Type B pancreatic cell (in vitro differentiated cells): ENCODE measurements at places on chromosomes 1 and 21.

GRCh38 chr1:4485878-4486277 lies 168.5 kb upstream of the AJAP1 start:
- DNase-seq = no peak

DNA sequence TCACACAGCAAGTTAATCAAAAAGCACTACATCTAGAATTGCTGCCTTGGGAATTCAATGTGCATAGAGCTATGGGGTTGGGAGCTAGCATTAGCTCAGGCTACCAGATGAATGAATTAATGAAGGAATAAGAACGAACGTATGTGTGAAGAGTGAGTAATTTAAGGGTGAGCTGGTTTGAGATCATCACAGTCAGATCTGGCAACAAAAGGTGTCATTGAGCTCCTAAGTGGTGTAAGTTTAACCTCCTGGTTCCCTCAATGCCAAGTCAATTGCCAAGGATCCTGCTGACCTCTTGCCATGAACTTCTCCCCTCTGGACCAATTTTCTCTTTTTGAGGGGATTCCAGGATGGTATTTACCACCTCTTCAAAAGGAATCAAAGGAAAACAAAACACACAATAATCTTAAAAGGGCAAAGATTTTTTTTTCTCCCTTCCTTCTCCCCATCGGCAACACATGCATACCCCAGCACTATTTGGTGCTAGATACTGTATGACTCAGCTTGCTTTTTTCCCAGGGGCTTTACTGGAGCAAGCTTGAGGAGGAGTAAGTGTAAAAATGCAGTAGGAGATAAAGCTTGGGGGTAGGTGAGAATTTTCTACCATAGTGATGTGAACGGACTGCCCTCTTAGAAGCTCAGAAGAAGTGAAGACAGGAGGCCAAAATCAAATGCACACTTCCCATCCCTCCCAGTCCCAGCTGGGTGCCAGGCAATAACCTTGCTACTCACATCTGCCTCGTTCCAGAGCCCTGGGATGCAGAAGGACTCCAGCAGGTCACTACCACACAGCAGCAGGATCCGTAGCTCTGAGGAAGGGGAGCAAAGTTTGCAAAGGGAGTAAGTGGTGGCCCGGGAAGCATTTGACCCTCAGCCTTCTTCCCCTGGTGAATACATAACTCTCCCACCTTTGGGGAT lies 92.0 kb downstream of the LAMC2 start:
- no peak for DNase-seq

- DNase-seq = no peak
These were observed 35.6 kb upstream of the LAPTM5 start for GRCh38 chr1:30793209-30793608.

DNA sequence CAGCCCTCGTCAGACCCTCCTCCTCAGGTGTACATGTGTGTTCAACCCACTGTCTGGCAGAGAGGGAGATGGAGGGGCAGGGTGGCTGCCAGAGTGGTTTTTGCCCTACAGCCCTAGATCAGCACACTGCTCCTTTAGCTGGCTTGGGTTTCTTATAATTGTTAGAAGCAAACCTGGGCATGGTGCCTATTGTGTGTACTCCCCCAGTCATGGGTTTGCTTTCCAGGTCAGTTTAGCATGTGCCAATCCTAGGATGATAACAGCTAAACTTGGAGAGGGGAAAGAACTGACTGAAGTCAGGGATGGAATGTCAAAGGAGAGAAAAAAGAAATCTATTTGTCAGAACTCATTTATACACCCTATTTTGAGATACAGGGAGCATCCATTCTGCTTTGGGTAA lies 63.3 kb downstream of the UCK2 start:
- no peak for DNase-seq

DNA sequence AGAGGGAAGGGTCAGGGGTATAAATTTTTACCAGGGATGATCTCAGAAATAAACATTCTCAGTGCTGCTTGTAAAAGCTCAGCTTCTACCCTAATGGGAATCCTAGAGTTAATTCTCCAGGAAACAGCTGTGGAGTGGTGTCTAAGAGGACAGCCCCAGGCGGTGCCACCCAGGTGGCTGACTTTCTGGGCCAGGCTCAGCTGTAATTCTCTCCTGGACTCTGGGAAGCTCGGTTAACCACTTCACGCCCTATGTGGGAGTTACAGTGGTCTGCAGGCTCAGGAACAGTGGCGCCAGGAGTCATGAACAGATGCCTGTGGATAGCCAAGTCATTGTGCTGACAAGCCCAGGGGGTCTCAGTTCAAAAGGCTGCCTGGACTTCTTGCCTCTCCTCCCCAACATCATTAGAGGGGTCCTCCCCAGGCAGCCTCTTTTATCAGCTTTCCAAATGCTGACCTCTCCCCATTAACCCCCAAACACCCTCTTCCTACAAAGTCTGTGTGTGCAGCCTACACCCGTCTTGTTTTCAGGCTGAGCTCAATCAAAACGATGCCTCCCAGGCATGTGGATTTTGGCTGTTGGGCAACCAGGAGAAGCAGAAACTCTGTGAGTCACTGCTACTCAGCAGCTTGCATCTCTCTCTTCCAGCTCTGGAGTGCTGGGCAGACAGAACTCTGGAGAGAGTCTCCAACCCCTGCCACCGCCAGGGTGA lies 1.2 kb downstream of the HHIPL2 start:
- DNase-seq = no peak

- peak; percentile 64 for DNase-seq
These were observed 7.1 kb downstream of the TCP10L start for GRCh38 chr21:32578107-32578691.

DNA sequence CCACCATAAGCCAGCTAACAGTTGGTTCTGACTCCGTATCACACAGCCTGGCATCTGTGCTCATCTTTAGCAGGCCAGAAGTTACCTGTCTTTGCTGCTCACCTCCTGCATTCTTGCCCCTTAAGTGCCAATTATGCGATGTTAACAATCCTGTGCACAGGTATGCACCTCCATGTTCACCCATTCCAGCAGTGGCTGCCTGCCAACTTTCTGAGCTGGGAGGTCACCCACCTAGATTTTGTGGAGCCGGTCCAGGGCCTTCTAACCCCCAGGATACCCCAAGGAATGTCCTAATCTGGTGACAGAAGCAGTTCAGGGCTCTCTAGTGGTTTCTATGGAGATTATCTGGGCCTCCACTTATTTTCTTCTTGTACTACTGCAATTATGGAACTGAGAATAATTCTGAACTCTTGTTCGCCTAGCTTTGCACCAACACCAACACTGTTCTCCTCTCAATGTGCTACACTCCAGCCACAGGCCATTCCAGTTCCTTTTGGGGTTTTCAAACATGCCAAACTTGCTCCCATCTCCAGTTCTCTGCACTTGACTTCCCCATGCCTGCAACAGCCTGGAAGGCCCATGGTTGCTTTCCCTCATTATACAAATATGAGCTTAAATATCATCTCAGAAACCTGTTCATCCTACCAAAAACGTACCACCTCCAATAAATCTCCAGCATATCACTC lies 9.0 kb downstream of the BCAR3 start:
- no peak for DNase-seq

DNA sequence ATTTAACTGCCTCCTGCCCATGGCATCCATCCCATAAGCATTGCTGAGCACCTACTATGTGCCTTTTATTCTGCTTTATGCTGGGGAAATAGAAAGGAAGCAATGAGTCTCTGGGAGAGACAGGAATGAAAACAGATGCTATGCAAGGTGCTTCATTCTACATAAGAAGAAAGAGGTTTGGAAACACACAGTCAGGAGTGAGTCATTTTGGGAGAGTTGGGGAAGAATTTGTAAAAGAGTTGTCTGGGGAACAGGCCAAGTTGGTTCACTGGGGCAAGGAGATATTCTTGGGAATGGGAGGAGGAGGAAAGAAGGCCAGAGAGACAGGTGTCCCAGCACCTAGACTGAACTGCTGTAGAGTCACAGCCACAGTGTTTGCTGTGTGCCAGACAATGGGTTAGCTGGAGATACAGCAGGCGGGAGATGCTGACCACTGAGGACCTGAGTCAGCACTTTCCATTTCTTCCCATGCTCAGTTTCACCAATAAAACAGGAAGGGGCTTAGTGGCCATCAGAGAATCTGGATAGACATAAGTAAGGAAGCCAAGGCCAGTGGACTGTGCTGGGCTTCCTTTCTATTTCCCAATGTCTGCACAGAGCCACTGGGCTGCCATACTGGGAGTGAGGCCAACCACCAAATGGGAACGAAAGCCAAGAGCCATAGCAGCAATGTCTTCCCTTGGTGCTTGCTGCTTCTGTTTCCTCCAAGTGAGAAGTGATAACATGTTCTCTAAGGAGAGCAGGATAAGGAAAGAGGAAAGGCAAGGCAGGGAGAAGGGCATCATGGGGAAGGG lies 187.7 kb upstream of the USP24 start:
- DNase-seq = no peak

DNA sequence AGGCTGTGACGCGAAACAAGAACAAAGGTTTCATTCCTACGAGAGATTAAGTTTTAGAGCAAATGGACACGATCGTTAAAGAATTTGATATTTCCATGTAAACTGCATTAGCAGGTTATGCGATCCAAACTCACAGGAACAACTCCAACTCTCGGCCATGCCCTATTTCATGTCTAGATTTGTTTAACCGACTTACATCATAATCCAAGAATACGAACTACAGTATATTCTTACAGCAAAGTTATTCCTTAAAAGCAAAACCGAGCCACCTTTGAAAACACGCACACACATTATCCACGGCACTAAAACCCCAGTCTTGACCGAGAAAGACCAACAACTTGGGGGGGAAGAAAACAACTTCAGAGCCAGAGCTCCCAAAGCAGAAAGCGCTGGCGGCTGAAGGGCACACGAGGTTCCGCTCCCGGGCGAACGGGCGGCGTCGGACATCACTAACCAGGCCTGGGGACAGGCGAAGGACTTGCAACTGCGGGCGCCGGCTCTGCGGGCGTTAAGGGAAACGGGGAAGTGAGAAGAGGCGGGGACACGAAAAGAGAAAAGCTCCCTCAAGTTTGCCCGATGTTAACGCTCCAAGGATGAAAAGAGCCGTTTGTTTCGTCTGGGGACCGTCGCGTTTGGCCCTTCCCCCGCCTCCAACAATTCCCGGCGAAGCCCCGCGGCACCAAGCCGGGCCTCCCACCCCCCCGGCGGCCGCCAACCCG lies 690 bp downstream of the B3GALNT2 start:
- no peak for DNase-seq

GRCh38 chr1:216535059-216535458 lies 111.8 kb upstream of the USH2A start:
- DNase-seq = no peak

- no peak for DNase-seq
These were observed 96.3 kb upstream of the SLC44A3 start for GRCh38 chr1:94723894-94724293.

DNA sequence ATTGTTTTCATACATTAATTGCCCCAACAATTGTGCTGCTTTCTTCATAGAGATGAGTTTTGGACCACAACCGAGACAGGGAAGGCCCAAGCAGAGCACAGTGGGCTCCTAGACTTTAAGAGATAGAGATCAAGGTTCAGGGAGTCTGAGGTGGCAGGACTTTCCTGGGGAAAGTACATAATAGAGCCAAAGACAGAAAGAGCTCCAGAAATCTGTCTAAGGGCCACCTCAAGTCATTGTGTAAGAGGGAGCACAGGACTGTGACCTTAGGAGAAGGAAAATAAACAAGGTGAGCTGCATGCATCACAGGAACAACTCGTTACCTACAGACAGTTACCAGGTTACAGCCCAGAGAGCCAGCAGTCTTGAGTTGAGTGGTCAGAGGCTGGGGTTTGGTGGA lies 41.3 kb upstream of the CR2 start:
- DNase-seq = no peak

GRCh38 chr1:206732992-206733391 lies 37.6 kb upstream of the IL19 start:
- no peak for DNase-seq

DNA sequence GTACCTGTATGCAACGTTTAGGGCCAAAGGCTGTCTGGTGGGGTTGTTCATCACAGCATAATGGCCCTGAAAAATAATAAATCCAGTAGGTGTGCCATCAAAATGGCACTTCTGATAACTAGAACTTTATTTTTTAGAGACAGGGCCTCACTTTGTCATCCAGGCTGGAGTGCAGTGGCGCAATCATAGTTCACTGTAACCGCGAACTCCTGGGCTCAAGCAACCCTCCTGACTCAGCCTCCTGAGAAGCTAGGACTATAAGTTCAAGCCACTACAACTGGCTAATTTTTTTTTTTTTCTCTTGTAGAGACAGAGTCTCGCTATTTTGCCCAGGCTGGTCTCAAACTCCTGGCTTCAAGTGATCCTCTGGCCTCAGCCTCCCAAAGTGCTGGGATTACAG lies 4.7 kb downstream of the SNAPIN start:
- DNase-seq = no peak

DNA sequence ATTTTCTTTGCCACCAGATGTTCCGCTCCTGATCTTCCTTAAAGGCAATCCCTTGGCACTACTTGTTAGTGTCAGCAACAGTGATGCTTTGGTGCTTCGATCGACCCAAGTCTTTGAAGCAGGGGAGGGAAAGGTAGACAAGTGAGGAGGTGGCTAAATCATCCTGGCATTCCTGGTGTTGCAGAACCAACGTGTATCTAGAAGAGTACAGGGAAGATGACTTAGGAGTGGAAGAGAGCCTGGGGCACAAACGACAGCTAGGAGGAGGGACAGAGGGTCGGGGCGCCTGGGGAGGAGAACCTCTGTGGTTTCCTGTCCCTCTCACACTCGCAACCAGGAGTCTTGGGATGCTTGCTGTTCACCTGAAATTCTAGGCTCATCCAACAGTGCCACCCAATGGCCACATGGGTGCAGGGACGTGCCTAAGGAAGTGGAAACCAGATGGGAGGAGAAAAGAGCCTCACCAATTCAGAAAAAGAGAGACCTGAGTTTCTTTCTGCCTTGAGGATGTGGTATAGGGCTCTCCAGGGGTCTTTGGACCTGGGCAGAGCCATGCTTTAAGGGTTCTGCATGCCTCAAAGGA lies 9.5 kb upstream of the KCNA2 start:
- no peak for DNase-seq

- no peak for DNase-seq
These were observed 93.4 kb downstream of the GDAP2 start for GRCh38 chr1:117836069-117836468.

- DNase-seq = no peak
These were observed 210.0 kb downstream of the PLA2G4A start for GRCh38 chr1:187038784-187039183.

DNA sequence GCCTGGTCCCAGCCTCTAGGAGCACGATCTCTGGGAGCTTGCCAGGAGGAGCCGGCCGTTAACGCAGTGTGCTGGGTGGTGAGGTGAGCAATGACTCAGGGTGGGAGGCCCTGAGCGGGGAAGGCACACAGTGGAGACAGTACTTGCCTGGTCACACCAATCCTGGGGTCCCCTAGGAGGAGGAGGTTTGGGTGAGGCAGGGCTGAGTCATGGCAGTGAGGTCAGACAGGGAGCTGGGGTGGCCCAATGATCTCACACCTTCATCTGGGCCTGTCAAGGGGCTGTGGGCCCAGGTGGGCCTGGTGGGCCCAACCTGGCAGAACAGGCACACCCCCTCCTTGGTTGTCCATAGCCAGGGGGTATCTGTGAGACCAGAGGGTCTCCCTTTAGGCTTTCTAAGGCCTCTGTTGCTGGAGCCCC lies 8.6 kb upstream of the EDN2 start:
- DNase-seq = no peak

DNA sequence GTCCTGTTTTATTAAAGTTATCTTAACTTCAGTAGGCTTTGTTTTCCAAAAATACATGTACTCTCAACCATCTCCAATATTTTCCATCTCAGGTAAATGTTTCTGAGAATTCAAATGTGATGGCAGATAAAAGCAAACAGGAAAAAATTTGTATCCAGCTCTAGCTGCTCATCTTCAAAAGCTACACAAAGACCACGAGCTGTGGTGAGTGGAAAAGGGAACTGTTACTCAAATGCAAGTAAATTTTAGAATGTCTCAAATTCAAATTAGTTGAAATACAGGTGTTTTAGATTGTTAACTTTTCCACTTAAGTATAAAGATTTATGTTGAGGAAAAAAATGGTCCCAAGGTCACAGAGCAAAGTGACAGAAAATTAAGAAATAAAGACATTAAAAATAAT lies 216.0 kb downstream of the SLC45A1 start:
- no peak for DNase-seq
